ENCODE measurements at places on chromosomes 12 and 14. TPM values are rescaled to one million over a fixed set of nuclear protein-coding genes. Genes with fewer than 3 reads are reported as not detected.

Gene KRT78
- not detected for total RNA-seq

Gene KRT74
- total RNA-seq, result not detected

Gene SERPINA10
- not detected for total RNA-seq

Gene UNC79
- total RNA-seq, result 0.09 TPM

Gene FITM1
- 1.1 TPM for total RNA-seq

Gene LRRIQ1
- 0.67 TPM for total RNA-seq

Gene PLBD1
- total RNA-seq, result 49.3 TPM

Gene ADAM21
- not detected for total RNA-seq

Gene RAD9B
- total RNA-seq, result 1.8 TPM

Gene SERPINA1
- 1,017 TPM for total RNA-seq

Gene STX2
- total RNA-seq, result 23.6 TPM

Data from upper lobe of right lung (tissue), 1 donor.